ENCODE measurements at places on chromosomes 3 and 15.

DNA sequence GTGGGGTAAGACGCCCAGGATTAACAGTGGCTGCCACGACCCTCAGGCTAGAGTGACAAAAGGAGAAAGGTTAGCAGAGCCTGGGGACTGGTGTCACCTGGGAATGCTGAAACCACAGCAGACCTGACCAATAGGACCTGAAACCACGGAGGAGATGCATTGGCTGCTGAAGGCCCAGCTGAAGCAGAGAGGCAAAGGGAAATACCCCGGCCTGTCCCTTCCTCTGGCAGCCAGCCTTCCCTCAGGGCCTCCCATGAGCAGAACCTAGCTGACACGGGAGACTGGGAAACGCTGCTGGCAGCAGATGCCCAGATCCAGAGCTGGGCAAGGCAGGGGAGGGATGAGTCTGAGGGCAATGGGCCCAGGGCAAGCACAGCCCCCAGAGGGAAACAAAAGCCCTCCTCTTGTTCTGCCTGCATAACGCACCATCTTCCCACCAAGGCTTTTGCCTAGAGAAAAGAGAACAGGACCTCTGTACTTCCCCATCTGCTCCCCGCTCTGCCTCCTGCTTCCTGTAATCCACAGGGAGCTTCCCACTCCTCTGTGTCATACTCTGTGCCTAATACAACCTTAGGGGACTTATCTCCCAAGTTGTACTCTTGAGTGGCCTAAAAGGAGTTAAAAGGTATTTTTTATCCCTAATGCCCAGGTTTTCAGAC is 216.2 kb downstream of the ABHD5 start:
- no peak for DNase-seq

- DNase-seq, result no peak
Observed at GRCh38 chr3:53242155-53242554, 13.7 kb downstream of the TKT start.

DNA sequence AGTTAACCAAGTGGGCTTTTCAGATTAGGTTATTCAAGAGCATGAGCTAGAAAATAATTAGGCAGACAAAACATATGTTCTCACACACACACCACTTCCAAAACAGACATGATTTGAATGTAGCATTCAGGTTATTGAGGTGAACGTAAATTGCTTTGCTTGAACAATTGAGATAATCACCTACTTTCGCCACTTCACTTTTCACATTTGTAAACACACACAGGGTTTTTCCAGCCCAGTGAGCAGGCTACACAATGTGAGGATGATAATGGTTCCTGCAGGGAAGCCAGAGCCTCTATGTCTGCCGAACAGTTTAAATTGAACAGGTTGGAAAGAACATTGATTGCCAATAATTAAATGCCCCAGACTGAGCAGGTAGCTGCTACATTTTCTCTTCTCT is 560.8 kb downstream of the OCA2 start:
- no peak for DNase-seq

DNA sequence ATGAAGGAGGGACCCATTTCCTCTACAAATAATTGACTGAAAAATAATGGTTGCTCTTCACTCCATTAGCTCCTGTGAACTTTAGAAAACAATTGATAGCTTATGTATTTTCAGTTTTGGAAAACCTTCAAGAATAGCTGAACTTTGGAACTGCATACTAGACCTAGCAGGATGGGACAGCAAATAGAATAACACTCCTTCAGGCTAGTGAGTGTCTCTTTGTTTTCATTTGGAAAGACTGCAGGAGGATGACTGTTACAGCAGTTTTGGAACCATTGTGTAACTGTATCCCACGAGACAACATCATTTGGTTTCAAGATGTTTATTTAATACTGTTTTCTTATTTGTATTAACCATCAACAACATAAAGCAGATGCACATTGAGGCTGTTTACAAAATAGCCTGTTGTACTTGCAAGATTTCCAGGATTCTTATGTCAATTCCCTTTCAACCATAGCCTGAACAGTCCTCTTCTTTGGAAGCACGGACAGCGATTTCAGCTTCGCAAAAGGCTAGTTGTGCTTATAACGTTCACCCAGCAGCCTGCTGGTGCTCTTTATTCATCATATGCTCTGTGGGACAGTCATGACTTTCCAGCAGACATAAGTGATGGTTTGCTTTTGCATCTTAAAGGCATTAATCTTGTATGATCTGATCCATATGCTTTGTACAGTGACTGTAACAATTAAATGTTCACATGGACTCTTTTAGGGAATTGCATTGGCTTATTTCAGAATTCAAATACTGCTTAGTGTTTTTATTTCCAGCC is 335.5 kb downstream of the IL5RA start:
- DNase-seq, result no peak

DNA sequence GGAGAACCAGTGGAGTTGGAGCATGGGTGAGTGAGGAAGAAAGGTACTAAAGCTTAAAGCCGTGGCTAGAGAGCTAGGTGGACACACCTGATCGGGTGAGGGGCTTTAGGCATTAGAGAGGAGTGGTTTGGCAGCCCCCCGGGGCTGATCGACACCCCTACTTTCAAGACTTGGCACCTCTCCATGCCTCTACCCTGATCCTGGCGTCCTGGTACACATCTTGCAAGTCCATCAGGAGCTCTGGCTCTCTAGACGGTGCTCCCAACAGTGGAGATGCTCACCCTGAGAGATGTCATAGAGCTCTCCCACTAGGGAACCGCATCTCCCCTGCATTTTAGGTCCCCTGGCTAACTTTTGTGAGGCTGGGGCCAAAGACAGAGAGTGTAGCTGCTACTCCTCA is 98.1 kb downstream of the XXYLT1 start:
- no peak for DNase-seq

- DNase-seq, result no peak
Observed at GRCh38 chr3:7520059-7520458, 659.1 kb downstream of the GRM7 start.

DNA sequence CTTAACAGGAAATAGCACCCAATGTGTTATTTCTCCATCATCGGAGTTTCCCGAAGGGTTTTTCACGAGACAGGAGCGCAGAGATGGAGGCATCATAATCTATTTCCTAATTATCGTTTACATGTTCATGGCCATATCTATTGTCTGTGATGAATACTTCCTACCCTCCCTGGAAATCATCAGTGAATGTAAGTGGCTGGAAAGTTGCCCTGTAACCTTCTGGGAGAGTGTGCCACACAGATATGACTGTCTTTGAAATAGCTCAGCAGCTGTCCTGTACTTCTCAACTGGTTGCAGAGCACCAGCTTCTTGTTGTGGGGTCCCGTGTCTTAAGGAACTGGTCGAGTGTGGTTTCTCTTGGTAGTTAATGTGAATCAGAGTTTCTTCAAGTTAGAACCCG is 1.1 kb downstream of the SLC24A5 start:
- no peak for DNase-seq

DNA sequence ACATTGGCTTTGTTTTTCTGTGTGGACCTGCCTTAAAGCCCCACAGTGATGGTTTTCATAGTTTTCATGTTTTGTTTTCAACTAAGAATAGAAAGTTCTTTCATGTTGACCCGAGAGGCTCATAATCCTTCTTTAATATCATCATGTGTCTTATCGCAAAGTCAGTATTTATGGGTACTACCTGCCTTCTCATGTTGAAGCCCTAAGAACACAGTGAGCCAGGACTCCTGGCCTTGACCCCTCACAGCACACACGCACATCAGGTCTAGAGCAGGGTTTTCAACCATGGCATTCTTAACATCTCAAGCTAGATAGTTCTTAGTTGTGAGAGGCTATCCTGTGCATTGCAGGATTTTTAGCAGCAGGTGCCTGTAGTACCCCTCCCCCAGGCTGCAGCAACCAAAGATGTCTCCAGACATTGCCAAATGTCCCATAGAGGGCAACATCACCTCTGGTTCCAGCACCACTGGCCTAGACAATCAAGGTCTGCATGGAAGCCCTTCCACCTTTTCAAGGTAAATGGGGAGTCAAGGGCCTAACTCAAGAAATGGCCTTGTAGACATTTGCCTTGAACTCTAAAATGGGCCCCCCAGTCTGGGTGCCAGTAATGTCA is 118.3 kb downstream of the MTHFS start:
- DNase-seq, result no peak

DNA sequence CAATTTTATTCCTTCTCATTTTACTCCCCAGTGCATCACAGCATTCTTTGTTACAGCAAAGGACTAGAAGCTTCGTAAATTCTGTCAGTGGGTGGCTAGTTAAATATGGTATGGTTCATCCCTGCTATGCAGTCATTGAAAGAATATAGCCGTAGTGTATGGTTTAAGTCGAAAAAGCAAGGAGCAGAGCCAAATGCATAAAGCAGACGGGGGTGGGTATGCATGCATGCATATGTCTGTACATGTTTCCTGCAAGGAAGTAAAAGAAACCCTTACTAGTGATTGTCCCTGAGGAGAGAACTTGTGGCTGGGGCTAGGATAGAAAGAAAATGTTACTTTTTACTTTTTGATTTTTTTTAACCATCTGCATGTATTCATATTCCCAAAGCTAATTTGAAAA is 19.9 kb downstream of the RBP2 start:
- DNase-seq, result no peak
